ENCODE measurements at places on chromosomes 3 and 15.
A peak's percentile ranks its signal among the peaks of the same experiment; 100 is the strongest.

DNA sequence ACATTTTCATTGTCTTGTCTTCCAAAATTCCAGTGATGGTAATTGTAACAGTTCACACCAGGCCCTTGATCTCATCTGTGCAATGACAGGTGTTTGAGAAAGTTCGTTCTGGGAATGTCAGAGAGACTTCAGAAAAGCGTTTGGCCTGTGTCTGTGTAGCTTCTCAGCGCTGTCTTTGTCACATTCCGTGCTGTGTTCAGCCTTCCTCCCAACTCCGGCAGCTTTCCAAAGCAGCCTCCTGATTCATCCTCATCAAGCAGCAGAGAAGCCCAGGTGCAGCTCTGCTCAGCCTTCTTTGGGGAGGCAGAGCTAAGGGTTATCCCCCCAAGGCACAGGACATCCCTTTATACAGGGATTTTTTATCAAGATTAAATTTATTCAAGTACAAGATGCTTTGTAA lies 494.0 kb upstream of the SUCLG2 start:
- no peaks in the 10 kb centered on the region for H3K27me3 ChIP-seq
- no peak overlapping the region for H3K27ac ChIP-seq
- no peaks in the 10 kb centered on the region for H3K36me3 ChIP-seq

DNA sequence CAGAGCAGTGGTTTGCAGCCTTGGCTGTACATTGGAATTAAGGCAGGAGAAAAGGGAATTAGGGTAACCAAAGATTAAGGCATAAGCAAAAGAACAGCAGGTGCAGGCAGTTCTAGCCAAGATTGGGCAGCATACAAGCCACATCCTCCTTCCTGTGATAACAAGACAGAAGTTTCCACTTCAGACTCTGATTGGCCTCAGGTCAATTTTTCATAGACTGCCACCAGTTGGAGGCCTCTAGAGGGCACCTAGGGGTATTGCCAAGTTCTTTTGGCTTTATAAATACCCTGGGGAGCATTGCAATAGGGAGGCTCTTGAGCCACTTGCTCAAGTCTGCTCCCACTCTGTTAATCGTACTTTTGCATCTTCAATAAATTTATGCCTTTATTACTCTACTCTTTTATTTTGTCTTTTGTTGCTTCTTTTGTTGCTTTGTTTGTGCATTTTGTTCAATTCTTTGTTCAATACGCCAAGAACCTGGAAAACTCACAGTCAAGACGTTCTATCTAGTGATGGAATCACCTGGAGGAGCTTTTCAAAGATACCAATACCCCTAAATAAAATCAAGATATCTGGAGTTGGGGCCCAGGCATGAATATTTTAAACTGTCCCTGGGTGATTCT lies 32.2 kb upstream of the FMN1 start:
- no peak overlapping the region for H3K4me3 ChIP-seq
- peaks cover 16% of the 10 kb centered on the region for H3K4me1 ChIP-seq
- no peak overlapping the region for H3K27ac ChIP-seq
- no peaks in the 10 kb centered on the region for H3K27me3 ChIP-seq
- peak; percentile 33 for DNase-seq
- H3K36me3 ChIP-seq: no peaks in the 10 kb centered on the region

- no peaks in the 10 kb centered on the region for H3K36me3 ChIP-seq
- DNase-seq: no peak
- H3K27ac ChIP-seq: no peak overlapping the region
- no peaks in the 10 kb centered on the region for H3K27me3 ChIP-seq
- H3K4me1 ChIP-seq: no peaks in the 10 kb centered on the region
- no peak overlapping the region for H3K4me3 ChIP-seq
Observed at GRCh38 chr3:146598535-146598934, 6.6 kb downstream of the PLSCR5 start.

- H3K4me3 ChIP-seq: no peak overlapping the region
- DNase-seq: no peak
- no peak overlapping the region for H3K27ac ChIP-seq
- H3K4me1 ChIP-seq: no peaks in the 10 kb centered on the region
- no peaks in the 10 kb centered on the region for H3K27me3 ChIP-seq
- no peaks in the 10 kb centered on the region for H3K36me3 ChIP-seq
Observed at GRCh38 chr15:82871358-82871757, 61.9 kb downstream of the WHAMM start.

GRCh38 chr3:150116196-150116595 lies 145.5 kb upstream of the PFN2 start:
- no peak for DNase-seq
- no peaks in the 10 kb centered on the region for H3K36me3 ChIP-seq
- H3K27me3 ChIP-seq: no peaks in the 10 kb centered on the region
- H3K4me1 ChIP-seq: peaks cover 3% of the 10 kb centered on the region

DNA sequence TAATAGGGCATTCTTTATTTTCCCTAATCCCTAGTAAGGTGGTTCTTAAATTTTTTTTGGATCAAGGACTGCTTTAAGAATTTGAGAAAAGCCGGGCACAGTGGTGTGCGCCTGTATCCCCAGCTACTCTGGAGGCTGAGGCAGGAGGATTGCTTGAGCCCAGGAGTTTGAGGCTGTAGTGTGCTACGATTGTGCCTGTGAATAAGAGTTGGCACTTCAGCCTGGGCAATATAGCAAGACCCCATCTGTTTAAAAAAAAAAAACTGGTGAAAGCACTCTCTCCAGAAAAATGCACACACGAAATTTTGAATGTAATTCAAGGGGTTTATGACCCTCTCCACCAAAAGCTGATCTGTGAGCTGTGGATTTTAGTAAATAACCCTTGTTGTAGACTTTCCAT lies 32.0 kb downstream of the CALML4 start:
- H3K4me3 ChIP-seq: no peak overlapping the region
- H3K36me3 ChIP-seq: peaks cover 17% of the 10 kb centered on the region
- no peaks in the 10 kb centered on the region for H3K27me3 ChIP-seq
- no peak overlapping the region for H3K27ac ChIP-seq

DNA sequence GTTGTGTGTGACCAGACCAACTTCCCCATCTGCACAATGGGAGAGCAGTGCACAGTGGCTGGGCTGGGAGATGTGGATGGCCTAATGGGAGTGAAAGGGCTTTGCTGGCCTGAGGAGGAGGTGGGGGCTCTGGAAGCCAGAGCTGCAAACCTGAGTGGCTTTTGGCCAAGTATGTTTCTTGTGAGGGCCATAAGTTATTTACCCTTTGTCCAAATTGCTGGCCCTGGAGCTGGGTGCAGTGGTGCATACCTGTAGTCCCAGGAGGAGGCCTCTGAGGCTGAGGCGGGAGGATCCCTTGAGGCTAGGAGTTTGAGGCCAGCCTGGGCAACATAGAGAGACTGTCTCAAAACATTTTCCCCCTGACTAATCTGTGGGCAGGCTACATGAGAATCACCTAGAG lies 129.1 kb downstream of the WNT7A start:
- H3K27ac ChIP-seq: no peak overlapping the region
- no peaks in the 10 kb centered on the region for H3K27me3 ChIP-seq
- H3K4me3 ChIP-seq: no peak overlapping the region
- H3K4me1 ChIP-seq: no peaks in the 10 kb centered on the region
- no peak for DNase-seq

- peak overlapping the region; percentile 62 for H3K4me3 ChIP-seq
- no peak for DNase-seq
- H3K27me3 ChIP-seq: no peaks in the 10 kb centered on the region
- peaks cover 18% of the 10 kb centered on the region for H3K4me1 ChIP-seq
Observed at GRCh38 chr3:17740721-17741141, 1.7 kb downstream of the TBC1D5 start.

DNA sequence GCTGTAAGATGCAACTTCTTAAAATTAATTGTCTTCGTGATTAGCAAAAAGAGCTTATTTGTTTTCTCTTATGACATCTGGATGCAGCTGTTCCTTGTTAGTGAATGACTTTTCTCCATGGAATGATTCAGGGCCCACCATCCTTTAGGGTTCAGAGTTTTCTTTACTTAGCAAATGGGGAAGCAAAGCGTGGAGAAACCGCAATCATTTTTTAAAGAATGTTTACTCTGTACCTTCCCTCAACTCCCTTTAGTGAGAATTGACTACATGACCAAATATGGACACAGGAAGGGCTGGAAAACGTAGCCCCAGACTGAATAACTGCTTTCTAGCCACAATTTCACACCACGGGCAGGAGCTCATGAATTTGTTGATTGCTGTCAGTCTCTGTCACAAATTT lies 130.1 kb downstream of the EDEM1 start:
- H3K36me3 ChIP-seq: no peaks in the 10 kb centered on the region
- peaks cover 6% of the 10 kb centered on the region for H3K4me1 ChIP-seq

Data from neural progenitor cell (in vitro differentiated cells).